ENCODE measurements at places on chromosomes 16 and 17.

GRCh38 chr16:31085873-31086628 lies 2.7 kb downstream of the PRSS53 start:
- no peak for DNase-seq

- DNase-seq: no peak
These were observed 129.5 kb downstream of the CDH13 start for GRCh38 chr16:82756283-82756599.

GRCh38 chr16:85615014-85615851 lies 2.1 kb downstream of the GSE1 start:
- peak; percentile 19 for DNase-seq

DNA sequence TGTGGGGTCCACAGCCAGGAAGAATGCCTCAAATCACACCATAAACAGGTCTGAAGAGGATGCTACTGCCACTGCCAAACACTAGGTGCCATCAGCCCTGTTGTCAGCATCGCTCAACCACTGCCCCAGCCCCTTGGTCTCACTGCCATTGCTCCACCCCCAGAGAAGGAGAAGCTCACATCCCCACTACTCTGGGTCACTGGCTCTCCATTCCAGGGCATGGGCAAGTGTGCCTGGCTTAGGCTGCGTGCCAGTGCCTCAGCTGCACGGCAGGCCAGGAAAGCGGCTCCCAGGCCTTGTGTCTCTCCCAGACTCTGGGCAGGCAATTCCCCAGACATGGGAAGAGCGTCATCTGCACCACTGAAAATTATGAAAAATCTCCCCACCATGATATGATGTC lies 1.2 kb upstream of the IGSF6 start:
- peak; percentile 13 for DNase-seq

GRCh38 chr16:31105677-31106213 lies 2.4 kb upstream of the BCKDK start:
- DNase-seq: peak; percentile 84

DNA sequence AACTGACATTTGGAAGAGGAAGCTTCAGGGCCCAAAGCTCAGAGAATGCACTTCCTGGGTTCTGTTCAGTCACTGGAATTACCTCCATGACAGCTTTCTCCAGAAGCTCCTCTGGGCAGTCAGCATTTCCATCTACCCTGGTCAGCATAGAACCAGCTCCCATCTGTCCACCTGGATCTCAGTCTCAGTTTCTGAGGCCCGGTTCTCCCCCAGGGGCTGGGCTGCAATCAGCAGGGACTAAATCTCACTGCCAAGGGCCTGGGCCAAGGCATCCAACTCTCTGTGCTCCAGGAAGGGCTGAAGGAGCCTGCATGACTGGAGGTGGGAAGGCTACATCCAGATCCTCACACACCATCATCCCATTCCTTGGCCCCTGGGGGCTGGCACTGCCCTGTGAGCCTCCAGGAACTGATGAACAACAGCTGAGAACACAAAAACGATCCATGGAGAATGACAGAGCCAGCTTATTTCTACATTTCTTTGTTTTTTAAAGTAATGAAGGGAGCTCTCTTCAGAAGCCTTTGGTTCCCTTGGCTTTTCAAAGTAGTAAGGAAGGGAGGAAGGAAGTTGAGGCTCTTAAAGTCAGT lies 66.3 kb upstream of the MRTFB start:
- no peak for DNase-seq

- no peak for DNase-seq
These were observed 90.3 kb downstream of the SNX29 start for GRCh38 chr16:12066823-12067222.

DNA sequence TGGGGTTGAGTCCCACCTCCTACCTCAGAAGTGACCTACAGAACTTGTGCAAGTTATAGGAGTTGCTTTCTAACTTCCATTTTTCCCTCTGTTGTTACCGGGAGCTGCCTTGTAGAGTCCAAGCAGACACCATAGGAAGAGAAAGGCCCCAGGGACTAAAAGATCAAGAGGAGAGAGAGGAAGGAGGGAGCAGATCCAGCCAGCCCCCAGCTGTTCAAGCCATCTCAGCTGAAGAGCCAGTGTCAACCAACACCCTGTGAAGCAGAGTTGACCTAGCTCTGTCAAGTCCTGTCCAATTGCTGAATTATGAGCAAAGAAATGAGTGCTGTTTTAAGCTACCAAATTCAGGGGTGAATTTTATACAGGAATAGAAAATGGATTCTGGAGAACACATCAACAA lies 34.9 kb upstream of the CACNG4 start:
- DNase-seq: no peak

- DNase-seq: no peak
These were observed 47.6 kb downstream of the GOSR1 start for GRCh38 chr17:30524847-30525246.

GRCh38 chr16:84614073-84614459 lies 3.8 kb downstream of the COTL1 start:
- DNase-seq: no peak

- DNase-seq: peak; percentile 81
These were observed 683 bp upstream of the PSMB3 start for GRCh38 chr17:38751808-38752307.

GRCh38 chr17:40343219-40344119 lies 21.1 kb downstream of the GJD3 start:
- peak; percentile 76 for DNase-seq

- peak; percentile 77 for DNase-seq
These were observed 5.7 kb downstream of the GGA2 start for GRCh38 chr16:23504453-23505179.

GRCh38 chr17:16589097-16589969 lies 20.3 kb upstream of the ZNF287 start:
- DNase-seq: peak; percentile 90

DNA sequence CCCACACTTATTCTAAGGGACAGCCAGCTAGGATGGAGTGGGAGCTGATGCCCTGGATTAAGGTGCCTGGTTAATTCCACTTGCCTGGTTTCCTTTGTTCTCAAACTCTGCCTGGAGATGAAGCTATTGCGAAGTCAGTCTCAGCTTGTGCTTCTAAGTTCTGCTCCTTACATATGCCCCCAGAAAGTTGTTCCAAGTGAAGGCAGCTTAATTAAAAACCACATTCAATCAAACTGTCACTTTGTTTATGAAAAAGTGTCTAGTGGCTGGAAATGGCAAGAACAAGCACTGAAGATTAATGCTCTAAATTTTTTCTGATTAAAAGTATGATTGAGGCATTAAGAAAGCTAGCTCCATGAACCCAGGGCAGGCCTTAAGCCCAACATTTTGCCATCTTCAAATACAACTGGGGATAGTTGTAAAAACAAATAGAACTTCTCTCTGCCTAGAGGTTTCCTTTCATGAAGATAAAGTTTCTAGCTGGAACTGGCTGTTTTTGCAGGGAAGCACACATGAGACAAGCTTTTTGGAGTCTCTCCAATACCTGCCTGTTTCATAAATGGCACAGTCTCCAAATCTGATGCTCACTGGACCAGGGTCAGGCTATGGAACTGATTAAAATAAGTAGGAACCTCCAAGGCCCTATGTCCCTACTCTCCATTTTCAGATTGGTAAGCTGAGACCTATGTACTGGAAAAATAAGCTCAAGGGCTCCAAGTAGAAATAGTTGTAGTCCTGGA lies 100.9 kb downstream of the GRIN2A start:
- DNase-seq: no peak

DNA sequence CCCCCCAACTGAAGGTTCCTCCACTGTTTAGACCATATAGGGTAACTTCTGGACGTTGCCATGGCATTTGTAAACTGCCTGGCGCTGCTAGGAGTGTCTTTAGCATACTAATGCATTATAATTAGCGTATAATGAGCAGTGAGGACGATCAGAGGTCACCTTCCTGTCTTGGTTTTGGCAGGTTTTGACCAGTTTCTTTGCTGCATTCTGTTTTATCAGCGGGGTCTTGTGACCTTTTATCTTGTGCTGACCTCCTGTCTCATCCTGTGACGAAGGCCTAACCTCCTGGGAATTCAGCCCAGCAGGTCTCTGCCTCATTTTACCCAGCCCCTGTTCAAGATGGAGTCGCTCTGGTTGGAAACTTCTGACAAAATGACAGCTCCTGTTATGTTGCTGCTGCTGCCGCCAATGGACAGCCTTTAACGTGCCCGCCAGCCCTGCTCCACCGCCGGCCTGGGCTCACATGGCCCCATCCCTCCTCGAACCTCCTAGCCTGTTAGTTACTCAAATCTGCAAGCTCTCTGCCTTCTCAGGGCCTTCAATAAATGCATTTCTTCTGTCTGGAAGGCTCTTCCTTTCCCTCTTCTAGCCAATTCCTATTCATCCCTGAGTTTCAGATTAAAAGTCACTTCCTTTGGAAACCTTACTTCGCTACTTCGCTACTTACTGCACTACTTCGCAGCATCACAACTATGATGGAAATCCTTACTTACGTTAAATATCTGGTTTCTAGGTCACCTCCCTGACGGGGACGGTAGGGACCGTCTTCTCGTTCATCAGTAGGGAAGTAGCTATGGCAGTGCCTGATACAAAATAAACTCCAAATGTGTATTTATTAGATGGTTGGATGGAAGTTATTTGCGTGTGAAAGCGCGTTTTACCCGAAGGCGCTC lies 640 bp upstream of the NAGLU start:
- DNase-seq: no peak

- DNase-seq: no peak
These were observed 762 bp upstream of the CSF3 start for GRCh38 chr17:40014375-40014980.

GRCh38 chr16:20676837-20677236 lies 20.6 kb downstream of the ACSM1 start:
- no peak for DNase-seq

DNA sequence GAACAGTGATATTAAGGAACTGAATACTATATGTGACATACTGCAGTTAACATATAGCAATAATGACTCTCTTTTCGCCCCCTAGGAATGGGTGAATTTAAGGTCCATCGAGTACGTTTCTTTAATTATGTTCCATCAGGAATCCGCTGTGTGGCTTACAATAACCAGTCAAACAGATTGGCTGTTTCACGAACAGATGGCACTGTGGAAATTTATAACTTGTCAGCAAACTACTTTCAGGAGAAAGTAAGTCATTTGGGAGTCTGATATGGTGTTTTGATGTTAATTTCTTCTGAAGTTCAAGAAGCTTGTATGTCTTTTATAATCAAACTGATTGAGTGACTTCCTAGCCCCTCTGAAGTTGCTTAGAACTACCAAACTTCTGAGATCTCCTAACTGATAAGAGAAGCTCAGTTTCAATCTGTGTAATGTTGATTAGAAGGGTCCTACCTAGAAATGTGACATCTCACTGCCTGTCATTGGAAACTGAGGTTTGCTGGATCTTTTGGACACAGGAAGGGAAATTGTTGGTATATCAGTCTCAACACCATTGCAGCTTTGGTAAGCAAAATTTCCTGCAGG lies 1.0 kb downstream of the UTP4 start:
- DNase-seq: no peak

DNA sequence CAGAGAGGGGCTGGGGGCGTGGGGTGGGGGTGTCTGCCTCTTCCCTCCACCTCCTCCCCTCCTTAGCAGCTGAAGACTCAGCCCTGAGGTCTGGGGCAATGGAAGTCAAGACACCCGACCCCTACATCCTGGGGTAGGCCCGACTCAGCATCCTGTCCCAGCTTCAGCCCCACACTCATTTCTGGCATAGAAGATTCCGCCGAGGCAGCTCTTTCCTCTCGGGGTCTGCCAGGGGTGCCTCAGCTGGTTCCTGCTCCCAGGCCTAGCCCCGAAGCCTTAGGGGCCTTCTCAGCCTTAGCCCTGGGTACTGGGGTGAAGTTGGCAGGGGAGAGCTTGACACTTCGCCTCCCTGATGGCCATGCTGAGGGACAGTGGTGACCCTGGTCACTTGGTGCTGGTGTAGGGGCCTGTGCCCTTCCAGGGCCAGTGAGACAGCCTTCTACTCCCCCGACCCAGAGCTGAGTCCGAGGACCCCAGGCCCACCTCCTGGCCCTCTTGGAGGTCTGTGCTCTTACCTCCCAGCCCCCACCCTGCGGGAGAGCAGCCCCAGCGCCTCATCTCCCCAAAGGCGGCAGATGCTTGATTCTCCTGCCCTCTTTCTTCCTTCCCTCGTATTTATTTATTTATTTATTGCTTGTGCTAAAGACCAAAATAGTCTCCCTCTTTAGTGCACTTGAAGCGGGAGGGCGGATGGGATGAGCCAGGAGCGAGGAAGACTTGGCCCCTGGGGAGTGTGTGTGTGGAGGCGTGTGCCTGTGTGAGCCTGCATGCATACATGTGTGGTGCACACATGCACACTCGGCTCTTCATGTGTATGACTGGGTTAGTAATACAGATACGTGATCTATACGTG lies 42.5 kb downstream of the KCNJ12 start:
- no peak for DNase-seq

GRCh38 chr17:75540923-75541503 lies 15.5 kb downstream of the LLGL2 start:
- DNase-seq: no peak

- DNase-seq: no peak
These were observed 11.0 kb upstream of the CAPNS2 start for GRCh38 chr16:55555436-55555835.

DNA sequence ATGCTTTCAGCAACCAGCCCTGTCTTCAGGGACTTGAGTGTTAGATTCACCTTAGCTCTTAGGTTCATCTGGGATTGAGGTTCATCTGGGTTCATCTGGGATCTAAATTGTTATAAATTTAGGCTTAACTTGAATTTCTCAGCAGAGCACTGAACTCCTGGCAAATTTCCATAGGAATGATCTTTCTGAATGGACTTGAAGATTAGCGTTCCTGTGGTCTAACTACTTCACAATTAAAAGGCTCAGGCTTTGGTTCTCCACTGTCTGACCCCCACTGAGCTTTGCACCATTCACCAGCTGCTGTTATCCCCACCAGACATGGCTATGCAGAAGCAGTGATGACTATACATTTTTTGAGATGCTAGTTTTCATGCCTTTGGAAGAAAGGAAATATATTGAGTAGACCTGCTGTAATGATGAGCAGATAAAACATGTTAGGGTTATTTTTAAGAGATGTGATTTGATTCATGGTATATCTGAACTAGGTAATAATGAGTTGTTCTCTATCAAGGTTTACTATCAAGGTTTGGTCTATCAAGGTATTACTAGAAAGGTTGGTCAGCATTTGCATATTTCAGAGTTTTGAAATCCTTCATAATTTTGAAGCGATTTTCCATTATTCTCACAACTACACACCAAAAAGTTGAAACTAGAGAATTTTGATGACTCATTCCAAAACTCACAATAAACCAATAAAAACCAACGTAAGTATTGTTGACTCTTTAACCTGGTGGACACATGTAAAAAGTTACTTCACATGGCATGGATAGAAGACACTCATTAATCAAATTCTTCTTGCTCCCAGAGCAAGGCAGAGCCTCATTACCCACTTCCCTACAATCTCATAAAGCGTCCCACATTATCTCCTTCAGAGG lies 71.7 kb downstream of the SNX11 start:
- no peak for DNase-seq

GRCh38 chr17:50986989-50987660 lies 121.0 kb upstream of the TOB1 start:
- no peak for DNase-seq

GRCh38 chr17:70343114-70343513 lies 173.8 kb downstream of the KCNJ2 start:
- no peak for DNase-seq

GRCh38 chr16:3904875-3905274 lies 24.4 kb upstream of the CREBBP start:
- no peak for DNase-seq

- DNase-seq: peak; percentile 47
These were observed 661 bp downstream of the GIT1 start for GRCh38 chr17:29588562-29589411.

Data from CD4-positive, alpha-beta T cell treated with Interferon gamma for 1 hour (primary cell).